ENCODE measurements at places on chromosomes 4 and X. TPM values are rescaled to one million over a fixed set of nuclear protein-coding genes. Genes with fewer than 3 reads are reported as not detected.

- no peak for DNase-seq
These were observed 25.4 kb downstream of the MBNL3 start for GRCh38 chrX:132463411-132463810.

HSFX2 gene
- not detected for total RNA-seq

- DNase-seq, result no peak
These were observed 225.4 kb upstream of the AGA start for GRCh38 chr4:177667687-177668086.

GPR173 gene
- 0.67 TPM for total RNA-seq

SNX25 gene
- 11.1 TPM for total RNA-seq

DNA sequence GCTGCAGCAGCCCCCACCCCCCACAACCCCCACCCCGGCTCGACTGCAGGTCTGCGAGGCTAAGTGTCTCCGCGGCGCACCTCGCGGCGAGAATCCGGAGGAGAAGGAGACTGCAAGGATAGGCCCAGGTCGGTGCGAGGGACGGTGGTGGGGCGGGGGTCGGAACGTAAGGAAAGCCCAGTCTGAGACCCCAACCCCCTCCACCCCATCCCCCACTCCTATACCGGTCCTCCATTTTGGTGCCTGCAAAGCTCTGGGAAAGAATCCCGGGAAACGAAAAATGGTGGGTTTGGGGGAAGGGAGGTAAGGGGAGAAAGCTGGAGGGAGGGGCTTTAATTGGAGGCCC, 614 bp downstream of the BEX3 start:
- DNase-seq, result no peak

DNA sequence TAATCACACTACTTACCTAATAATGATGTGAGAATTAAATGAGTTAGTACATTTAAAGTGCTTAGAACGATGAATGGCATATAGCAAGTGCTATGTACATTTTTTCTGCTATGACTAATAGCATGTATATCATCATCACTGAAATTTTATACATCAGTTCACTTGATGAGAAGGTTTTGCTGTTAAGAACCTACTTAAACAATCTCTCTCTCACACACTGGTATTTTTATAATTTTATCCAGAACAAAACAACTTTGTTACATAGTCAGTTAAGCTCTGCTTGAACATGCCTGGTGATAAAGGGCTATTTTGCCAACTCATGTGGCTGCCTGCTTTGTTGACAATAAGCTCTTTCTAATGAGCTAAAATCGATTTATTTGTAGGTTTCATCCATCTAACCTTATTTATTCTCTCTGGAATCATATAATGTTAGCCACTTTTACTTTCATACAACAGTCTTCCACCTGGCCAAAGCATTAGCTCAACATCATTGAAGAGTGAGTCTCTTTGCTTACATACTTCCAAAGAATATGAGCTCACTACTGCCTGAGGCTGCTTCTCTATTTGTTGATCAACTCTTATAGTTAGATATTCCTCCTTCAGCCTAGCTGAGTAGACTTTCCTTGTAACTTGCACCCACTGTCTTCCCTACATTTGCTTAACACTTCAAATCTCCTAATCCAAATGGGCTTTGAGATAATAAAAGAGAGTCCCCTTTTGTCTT, 372.7 kb upstream of the BOD1L1 start:
- no peak for DNase-seq

PPP2R2C gene
- 8.1 TPM for total RNA-seq

CTAG1A gene
- total RNA-seq, result not detected

GRCh38 chr4:81424816-81425755, 46.6 kb downstream of the RASGEF1B start:
- DNase-seq, result no peak

- no peak for DNase-seq
These were observed 993.9 kb downstream of the PDHA2 start for GRCh38 chr4:96833831-96834230.

DNA sequence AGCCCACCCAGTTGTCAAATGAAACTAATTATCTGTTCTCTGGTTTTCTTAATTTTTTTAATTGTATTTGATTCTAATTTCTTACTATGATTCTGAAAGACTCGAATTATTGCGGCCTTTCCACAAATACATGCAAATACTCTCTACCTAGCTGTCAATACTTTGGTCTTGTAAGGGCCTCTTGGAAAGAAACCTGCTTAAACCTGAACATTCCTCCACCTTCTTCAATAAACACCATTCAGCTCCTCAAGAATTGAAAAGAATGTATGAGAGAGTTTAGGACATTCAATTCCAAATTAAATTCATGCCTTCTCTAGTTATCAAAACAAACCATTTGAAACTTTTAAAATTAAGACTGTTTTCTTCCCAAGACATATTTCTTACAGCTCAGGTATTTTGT, 385.9 kb upstream of the NOCT start:
- no peak for DNase-seq

GRCh38 chr4:187073820-187074219, 350.2 kb upstream of the FAT1 start:
- no peak for DNase-seq

MTNR1A gene
- not detected for total RNA-seq

ETDB gene
- not detected for total RNA-seq

GUCY1A1 gene
- total RNA-seq, result 82.5 TPM

DNA sequence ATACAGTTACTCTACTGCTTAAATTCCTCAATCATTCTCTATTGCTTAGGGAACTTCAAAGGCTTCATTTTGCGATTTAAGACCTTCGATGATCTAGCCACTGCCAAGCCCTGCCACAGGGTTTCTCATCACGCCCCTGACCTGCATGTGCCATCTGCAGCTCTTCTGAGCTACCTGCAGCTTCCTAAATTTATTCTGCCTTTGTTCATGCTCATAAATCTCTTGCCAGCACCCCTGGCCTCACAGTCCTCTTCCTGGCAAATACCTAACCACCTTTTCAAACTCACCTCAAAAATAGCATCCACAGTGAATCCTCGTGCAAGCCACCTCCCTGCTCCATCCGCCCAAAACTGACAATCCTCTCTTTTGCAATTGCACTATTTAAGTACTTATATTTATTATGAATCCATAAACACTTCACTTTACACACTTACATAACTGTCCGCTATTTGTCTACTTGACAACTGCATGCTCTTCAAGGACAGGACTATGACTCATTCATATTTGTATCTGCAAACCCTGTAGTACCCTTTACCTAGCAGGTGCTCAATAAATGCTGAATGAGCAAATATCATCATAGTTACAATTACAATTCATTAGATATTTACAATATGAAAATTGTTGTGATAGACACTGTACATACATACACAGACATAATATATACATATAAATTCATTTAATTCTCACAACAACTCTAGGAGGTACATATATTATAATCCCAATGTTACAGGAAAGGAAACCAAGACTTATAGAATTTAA, 280.0 kb upstream of the RASGEF1B start:
- DNase-seq, result no peak

DNA sequence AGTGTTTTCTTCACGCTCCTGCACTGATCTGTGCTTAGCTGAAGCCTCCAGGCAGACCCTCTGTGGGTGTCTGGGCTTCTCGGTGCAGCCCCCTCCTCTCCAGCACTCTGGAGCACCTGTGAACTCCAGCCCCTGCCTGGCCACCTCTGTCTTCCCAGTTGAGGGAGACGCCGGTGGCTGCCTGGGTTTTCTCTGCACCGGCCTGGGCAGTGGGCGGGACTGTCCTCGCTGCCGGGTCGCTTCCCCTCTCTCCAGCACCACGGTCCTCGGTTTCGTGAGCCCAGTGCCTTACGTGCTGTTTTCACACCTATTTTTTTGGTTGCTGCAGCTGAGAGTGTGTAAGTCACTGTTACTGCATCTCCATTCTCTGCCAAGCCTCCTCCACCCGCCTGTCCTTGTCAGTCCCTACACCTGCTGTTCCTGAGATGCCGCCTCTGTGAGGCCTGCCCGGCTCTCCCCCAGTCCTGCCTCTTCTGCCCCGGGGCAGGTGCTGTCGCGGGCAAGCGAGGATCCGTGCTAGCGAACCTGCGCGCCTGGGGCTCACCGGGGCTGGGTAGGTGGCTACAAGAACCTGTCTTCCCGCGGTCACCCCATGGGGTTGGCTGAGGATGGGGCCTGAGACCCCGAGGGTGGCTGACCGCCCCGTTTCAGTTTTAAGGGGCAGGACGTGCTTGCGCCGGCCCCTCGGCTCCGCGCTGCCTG, 2.4 kb upstream of the FGFRL1 start:
- peak; percentile 69 for DNase-seq

IL1RAPL2 gene
- not detected for total RNA-seq

- DNase-seq, result no peak
These were observed 405.0 kb downstream of the AFF2 start for GRCh38 chrX:148905400-148905799.

DNA sequence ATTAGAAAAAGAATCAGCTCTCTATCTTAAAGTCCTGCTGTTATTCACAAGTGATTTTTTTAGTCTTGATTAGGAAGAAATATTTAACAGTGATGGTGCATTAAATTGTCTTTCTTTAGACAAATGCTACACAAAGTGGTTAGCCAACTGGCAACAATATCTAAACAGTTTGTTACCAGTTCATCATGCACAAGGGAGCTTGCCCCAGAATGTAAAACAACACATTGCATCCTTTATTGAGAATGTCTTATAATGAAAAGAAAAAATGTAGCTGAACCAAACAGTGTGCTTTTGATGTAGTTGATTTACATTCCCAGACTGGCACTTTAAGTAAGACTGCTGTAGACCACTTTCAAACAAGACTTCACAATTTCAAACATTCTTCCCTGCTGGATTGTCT, 34.1 kb upstream of the NAA11 start:
- DNase-seq, result no peak

DNA sequence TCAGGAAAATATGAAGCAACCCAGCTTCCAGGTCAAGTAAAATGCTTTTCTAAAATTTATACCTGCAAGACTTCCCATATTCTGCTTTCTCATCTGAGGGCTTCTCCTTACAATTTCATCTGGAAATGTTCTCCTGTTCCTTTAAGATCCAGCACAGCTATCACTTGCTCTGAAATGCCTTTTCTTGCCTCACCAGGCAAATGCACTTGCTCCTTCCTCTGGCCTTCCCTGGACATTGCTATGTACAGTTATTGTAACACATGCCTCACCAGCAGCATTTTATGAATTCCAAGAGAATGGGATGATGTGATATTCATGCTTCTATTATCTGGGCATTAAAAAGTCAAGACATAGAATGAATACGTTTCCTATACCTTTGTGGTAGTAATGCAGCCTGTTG, 842.1 kb upstream of the INTU start:
- DNase-seq, result no peak

- no peak for DNase-seq
These were observed 806.3 kb downstream of the STIM2 start for GRCh38 chr4:27666943-27667342.

GRCh38 chr4:182018691-182019090, 224.5 kb upstream of the TENM3 start:
- no peak for DNase-seq

DNA sequence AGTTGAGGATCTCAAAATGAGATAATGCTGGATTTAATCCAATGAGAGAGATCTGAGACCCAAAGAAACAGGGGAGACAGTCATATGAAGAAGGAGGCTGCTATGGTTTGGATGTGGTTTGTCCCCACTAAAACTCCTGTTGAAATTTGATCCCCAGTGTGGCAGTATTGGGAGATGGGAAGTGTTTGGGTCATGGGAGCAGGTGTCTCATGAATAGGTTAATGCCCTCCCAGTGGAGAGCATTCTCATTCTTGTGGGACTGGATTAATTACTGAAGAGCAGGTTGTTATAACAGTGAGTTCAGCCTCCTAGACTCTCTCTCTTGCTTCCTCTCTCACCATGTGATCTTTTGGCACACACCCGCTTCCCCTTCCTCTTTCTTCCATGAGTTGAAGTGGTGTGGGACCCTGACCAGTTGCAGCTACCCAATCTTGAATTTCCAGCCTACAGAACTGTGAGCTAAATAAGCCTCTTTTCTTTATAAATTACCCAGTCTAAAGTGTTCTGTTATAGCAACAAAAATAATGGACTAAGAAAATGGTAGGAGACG, 70.3 kb downstream of the PPEF2 start:
- no peak for DNase-seq
